SJCRH30 (cell line): ENCODE measurements at places on chromosomes 7 and 10.

- no peak for DNase-seq
Observed at GRCh38 chr10:122331615-122332446, 42.7 kb upstream of the PLEKHA1 start.

- no peak for DNase-seq
Observed at GRCh38 chr7:8455426-8455825, 22.0 kb downstream of the NXPH1 start.

DNA sequence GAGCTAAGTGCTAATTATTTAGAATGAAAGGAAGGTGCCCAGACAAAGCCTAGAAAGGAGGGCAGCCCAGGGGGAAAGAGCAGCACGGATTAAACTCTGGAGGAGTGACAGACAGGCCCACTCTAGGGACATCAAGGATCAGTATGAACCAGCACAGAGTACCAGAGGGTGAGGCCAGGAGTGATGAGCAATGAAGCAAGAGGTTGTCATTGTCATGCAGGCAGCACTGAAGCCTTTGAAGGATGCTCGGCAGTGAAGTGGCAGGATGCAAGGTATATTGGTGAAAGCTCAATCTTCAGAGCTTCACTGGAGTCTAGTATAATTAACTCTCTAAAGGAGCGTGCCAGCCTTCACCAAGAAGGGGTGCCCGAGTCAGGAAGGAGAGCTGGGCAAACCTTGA, 112.0 kb upstream of the INHBA start:
- DNase-seq = no peak

DNA sequence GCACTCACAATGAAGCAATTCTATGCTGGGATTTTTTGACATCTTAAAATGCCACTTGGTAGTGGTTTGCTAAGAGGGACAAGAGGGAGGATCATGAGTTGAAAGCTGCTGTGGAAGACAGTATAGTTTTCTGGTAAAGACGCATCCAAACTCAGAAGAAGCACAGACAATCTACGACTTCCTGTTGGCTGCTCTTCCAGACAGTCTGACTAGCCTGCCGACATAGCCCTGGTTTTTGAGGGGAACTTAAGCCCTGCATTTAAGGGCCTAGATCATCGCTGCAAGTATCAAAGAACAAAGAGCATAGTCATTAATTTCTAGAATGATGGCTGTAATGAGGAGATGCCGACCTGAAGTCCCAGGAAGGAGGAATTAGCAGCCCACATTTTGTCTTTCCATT, 99.9 kb upstream of the IKZF1 start:
- DNase-seq = no peak

DNA sequence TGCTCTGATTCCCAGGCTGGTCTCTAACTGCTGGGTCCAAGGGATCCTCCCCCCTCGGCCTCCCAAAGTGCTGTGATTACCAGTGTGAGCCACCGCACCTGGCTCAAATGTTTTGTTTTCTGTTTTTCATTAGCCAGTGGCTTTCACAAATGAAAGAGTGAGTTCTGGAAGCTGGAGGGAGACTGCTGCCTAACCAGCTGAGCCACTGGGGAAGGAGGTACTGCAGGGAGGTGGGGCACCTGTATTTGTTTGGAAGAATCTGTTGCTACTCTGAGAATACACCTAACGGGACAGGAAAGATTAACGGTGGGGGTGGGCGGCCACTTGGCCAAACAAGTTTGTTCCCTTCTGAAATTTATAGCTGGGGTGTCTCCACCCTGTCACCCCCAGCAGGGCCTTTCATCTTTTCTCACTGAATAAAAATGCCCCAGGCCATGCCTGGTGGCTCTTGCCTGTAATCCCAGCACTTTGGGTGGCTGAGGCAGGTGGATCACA, 4.7 kb downstream of the STOX1 start:
- no peak for DNase-seq

- DNase-seq = no peak
Observed at GRCh38 chr10:100723180-100723579, 22.2 kb upstream of the PAX2 start.

DNA sequence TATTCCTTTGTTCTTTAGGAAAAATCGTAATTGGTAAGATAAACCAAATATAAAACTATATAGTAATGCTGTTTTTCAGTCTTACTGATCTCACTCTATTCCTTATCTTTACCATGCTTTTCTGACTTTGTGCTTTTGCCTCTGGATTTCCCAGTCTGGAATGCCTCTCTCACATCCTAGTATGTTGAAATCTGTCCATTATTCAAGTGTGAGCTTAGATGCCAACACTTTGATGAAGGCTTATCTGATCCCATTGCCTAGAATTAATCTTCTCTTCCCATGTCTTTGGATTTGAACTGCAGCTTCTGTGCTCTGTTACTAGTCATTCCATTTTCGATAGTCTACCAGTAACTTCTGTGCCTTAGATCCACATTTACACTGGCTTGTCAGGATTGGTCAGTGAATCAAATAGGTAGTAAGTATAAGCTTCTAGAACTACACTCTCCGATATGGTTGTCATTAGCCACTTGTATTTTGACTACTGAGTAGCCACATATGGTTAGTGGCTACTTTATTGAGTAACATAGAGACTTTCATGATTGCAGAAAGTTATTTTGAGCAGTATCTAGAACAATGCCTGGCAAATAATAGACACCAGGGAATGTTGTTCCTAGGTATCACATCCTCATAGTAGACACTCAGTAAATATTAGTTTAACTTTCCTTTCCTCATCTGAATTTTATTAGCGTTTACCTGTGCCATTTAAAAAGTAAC, 92.9 kb downstream of the BMPR1A start:
- DNase-seq = no peak

GRCh38 chr10:49600781-49601400, 9.2 kb upstream of the SLC18A3 start:
- no peak for DNase-seq

- no peak for DNase-seq
Observed at GRCh38 chr7:12635830-12636229, 51.6 kb upstream of the ARL4A start.

DNA sequence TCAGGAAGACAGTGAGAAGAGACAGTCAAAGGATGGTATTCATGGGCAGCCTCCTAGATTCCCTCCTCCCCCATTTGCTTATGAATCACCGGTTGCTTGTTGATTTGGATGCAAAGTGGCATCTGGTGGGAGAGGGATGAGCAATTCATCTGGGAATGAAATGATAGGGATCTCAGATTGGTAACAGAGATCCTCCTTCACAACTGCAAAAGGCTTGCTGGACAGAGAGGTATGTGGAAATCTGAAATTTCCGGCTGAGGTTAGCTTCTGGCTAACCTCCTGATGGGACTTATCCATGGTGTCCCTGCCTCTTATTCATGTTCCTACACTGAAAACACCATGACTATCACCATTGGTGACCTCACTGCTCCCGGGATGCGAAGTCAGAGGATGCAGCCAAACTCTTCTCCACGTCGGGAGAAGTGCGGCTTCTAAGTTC, 48.4 kb upstream of the PODXL start:
- peak; percentile 70 for DNase-seq

DNA sequence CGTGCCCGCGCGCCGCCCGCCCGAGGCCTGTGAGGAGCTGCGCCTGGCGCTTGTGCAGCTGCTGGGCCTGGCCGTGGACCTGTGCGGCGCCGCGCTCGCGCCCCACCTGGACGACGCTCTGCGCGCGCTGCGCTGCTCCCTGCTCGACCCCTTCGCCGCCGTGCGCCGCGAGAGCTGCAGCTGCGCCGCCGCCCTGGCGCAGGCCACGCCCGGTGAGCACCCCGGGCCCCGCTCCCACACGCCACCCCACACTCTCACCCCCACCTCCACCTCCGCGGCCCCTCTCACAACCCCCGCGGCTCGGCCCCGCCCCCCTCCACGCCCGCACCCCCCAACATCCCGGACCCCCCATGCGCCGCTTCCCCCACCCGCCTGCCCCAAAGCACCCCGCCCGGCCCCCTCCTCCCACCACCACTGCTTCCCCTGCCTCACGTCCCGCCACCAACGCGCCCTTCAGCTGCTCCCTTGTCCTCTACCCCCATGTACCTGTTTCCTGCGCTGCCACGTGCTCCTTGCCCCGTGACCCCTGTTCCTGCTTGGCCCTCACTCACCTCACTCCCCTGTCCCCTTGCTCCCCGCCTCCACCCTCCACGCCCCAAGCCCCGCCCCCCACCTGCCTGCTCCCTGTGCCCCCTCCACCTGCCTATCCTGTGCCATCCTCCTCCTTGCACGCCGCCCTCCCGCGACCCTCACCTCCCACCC, at the start of gene PRKAR1B:
TSS of gene PRKAR1B (minus strand) at position 178 of the 702 bp plus-strand sequence. CDS start 15,776 bp downstream, outside the sequence.
- DNase-seq = peak; percentile 28

GRCh38 chr10:132104471-132105301, 38.9 kb downstream of the JAKMIP3 start:
- DNase-seq = no peak

GRCh38 chr7:133570321-133570720, 317.4 kb downstream of the EXOC4 start:
- peak; percentile 28 for DNase-seq

GRCh38 chr7:727806-728460, 852 bp upstream of the PRKAR1B start:
- no peak for DNase-seq

GRCh38 chr10:89414879-89415821, 782 bp downstream of the IFIT5 start:
- peak; percentile 60 for DNase-seq

DNA sequence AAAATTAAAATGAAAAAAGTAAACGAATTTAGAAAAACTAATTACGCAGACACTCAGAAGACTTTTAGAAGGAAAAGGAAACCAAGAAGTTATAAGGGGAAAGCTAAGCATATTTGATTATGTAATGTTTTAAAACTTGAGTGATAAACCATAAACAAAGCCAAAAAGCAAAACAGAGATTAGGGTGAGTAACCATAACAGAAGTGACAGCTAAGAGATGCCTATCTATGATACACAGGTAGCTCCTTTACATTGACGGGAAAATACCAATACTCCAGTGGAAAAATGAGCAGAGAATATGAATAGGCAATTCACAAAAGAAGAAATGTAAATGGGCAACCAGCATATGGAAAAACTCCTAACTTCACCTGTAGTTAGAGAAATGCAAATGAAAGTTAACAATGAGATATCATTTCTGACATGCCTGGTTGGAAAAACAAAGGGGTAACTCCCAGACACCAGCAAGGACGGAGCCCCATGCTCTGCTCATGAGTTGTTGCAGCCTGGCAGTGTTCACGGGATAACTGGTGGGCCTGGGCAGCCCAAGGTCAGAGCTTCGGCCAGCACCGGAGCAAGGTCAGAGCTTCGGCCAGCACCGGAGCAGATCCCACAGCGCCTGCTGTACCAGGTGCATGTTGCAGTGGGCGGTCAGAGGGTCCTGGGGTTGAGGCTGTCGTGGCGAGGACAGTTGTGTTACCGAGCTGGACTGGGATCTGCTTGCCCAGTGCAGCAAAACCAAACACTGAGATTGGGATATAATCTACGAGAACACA, 58.9 kb downstream of the ALOX5 start:
- no peak for DNase-seq

DNA sequence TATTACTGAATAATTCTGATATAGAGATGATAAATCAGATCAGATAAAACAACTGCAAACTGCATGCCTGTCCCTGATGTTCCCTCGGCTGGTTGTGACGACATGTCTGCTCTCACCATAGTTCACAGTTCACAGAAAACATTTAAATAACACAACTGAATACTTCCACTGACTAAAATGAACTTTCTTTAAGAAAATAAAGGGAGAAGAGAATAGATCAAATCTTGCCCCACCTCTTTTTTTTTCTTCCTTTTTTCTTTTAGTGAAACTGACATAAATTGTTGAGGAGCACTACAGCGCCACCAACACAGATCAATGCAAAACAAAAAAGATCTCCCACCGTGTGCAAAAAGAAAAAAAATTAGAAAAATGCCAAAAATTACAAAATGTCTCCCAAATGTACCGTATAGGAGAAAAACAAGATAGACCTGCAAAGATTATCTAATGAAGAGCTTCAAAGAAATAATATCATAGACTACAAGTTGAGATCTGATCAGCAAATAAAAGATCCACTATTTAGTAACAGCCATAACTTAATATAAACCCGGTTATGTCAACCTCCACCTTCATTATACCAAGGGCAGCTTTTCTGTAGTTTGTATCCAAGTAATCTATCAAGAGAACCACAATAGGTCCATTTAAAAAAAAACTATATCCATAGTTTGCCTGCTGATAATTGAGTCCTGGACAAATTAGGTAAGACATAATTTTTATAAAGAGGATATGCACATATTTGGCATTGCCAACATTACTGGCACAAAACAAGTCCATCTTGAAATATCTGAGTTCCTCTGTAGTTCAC, 30.7 kb upstream of the EPC1 start:
- DNase-seq = peak; percentile 64

DNA sequence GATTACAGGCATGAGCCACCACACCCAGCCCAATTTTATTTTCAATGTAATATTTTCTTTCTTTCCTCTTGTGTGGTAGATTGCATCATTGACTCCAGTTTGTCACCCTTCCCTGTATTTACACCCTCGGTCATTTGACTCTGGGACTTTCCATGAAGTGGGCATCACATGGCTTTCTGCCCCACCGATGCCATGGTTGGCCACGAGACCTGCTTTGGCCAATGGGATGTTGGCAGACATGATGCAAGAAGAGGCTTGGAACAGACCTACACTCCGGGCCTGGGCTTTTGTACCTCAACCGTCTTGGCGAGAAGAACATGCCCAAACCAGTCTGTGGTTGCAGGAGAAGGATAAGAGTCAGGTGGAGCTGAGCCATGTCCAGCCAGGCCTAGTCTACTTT, 38.8 kb upstream of the CACUL1 start:
- DNase-seq = no peak

DNA sequence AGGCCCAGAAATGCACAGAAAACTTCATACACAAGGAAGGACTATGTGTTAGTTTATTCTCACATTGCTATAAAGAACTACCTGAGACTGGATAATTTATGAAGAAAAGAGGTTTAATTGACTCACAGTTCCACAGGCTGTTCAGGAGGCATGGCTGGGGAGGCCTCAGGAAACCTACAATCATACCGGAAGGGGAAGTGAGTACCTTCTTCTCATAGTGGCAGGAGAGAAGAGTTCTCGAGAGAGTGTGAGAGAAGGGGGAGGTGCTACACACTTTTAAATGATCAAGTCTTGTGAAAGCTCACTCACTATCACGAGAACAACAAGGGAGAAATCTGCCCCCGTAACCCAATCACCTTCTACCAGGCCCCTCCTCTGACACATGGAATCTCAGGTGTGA, 16.8 kb upstream of the RAMP3 start:
- DNase-seq = no peak

DNA sequence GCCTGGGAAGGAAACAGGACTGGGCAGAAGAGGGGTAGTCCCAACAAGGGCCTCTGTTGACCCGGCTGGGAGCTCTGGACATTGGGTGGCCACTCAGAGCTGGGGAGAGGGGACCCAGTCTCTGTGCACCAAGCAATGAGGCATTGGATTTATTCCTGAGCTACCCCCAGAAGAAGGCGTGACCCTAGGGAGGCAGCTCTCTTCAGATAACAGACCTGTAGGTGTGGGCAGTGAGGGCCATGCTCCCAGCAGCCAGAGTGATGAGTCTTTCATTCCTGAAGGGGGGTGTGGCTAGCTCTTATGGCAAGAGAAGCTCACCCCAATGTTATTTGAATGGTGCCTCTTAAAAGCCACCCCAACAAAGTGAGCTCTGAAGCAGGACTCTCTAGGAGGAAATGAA, 20.4 kb downstream of the TEX36 start:
- DNase-seq = no peak

- DNase-seq = peak; percentile 34
Observed at GRCh38 chr7:23680414-23681405, 711 bp downstream of the FAM221A start.
